ENCODE measurements at places on chromosomes 7 and 10.

DNA sequence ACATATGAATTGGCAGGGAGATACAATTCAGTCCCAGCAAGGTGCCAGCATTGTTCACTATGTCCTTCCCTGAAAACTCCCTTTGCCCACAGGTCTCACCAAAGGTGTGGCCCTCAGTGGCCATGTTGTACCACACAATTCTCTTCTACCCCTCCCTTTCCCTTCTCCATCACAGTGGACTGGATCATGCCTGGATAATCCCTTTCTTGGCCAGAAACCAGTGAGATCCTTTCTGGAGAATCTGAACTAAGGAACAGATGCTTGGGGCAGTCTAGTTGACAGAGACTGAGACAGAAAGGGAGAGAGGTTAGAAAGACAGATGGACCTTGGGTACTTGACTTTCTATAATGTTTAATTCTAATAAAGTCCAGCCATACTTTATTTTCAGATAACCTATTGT, 9.5 kb downstream of the NMT2 start:
- no peak for DNase-seq

DNA sequence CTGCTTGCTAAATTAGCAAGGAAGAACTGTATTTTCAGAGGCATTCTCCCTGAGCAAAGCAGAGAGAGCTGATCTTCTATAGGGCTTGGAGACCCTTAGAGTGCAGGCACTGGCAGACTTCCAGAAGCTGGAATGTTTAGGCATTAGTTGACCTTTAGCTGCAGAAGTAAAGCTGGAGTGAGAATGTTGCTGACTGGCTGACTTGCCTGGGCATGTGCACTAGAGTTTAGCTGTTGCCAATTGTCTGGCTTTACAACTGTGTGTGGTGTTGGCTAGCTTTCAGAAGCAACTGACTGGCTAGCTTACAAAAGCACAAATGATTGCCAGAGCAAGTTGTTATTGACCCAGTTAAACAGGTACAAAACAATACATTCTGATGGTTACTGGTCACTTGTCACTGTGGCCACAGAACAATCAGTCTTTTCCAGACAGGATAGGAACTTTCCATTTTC, 25.1 kb downstream of the FAM13C start:
- DNase-seq = peak; percentile 47

DNA sequence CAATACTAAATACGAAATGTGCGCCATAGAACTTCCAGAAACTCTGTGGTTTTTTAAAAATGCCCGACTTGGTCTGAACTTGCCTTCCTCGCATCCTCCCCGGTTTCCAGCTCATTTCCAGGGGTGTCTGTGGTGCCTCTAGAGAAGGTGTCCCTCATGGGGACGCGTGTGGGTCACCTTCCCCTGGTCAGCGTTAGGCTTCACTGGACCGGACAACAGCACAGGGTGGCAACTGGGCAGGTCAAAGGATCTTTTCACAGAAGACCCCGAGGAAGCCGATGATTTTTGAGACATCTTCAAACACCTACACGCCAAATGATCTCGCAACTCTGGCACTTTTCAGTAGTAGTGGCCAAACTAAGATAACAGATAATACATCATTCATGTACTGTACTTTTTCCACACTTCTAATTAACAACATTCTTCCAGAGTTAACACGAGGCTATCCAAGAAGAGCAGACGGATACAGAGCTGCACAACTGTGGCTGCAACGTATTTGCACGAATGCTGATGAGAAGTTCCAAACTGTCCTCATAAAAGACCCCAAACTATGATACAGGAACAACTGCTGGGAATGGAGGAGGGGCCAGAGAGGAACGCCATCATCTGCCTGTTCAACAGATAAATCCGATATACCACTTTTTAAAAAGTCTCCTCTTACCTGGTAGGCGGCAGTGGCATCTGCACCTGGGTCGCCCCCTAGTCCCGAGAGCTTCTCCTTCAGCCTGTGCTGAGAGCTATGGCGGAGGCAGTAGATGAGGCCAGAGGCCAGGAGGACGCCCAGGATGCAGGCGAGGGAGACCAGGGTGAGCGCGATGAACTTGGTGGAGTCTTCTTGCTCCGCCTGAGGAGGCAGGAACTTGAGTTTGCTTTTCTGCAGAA, 345.5 kb downstream of the DNAJB6 start:
- no peak for DNase-seq

DNA sequence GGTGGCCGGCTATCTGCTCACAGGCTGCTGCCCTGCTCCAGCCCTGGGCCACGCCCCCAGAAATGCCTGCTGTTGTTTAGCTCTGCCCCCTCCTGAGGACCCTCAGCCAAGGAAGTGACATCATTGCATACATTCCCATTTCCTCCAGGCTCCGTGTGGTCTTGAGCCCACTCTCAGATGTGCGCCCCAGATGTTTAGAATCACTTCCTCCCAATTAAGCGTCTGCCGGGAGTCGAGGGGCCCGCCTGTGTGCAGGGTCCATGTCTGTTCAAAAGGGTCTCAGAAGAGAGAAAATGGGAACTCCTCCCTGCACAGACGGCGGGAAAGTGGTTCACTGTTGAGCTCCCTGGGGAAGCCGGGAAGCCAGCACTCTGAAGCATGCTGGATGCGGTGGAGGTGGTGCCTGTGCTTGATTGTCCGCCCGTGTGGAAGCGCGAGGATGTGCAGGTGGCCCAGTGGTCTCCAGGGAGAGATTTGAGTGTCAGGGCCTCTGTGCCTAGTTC, 116.9 kb upstream of the PPIF start:
- no peak for DNase-seq

- DNase-seq = no peak
These were observed 19.8 kb downstream of the TSPAN14 start for GRCh38 chr10:80473692-80474596.

GRCh38 chr10:61894133-61894532, 7.4 kb upstream of the ARID5B start:
- no peak for DNase-seq

GRCh38 chr7:74584160-74584954, 73.2 kb upstream of the GTF2I start:
- no peak for DNase-seq

DNA sequence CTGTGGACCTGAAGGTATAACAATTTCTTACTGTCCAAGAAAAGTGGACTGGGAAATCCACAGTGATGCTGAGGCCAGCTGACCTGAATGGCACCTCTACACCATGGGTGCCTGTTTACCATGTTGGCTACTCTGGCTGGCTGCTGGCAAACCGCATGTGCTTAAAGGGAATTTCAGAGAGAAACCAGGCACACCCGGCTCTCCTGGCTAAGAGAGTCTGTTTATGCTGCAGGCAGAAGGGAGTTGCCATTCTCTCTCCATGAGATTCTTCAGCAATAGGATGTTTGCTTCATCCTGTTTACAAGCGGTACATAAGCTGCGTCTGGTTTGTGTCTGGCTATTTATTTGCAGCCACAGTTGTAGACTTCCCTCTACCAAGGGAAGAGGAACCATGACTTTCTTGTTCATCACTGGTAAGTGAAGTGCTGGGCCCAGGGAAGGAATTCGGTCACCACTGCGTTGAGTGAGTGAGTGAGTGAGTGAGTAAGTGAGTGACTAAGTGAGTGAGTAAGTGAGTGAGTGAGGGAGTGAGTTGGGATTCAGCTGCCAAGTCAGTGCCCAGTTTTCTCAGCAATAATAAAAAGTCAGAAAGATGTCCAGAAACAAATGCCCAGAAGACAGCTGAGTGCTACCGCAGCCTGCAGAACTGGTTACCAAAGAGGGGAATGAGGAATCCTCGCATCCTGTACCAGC, 90.4 kb downstream of the COBL start:
- DNase-seq = no peak

DNA sequence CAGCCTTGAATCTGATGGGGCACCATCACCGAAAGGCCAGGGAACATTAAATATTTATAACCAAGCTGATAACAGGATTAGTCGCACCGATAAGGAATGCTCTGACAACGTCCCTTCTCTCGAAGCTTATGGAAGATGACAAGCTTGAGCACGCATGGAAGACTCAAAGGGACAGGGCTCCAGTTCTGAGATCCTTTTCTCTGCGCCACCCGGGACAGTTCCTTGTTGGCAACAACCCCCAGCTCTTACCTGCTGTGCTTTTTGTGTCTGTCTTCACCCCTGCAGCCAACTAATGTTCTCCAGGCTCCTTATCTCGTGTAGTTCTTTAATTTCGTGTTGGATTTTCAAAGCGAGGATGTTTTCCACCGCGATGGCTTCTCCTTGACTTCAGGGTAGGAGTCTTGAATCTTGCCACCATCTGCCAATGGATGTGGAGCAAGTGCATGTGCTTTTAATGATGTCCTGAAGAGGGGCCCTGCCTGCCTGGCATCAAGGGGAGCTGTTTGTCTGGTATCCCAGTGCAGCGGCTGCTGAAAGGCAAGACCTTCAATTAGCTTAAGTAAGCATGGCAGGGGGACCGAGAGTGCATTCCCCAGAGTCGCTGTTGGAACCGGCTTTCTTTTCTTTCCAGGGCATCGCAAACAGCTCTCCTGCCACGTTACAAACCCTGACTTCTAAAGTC, 354 bp upstream of the FERD3L start:
- DNase-seq = no peak

DNA sequence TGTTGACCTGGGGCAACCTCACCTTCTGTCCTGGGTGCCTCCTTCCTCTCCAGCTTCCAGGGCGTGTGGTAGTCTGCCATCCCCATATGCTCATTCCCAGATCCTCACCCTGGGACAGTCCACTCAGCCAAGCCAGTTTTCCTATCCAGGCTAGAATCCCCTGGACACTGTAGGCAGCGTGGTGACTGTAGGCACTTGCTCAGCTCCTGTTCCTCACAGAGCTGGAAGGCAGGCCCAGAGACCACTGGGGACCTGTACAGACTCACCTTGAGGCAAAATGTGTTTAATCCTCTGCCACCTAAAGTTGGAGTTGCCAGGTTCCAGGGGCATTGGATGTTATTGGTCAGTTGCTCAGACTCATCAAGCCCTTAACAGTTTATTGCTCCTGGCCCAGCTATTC, 2.4 kb upstream of the GRID1 start:
- no peak for DNase-seq

- no peak for DNase-seq
These were observed 16.8 kb downstream of the DMBT1 start for GRCh38 chr10:122577311-122577885.

GRCh38 chr7:23284871-23285270, 14.3 kb upstream of the MALSU1 start:
- no peak for DNase-seq

GRCh38 chr7:69903410-69903809, 305.1 kb downstream of the AUTS2 start:
- peak; percentile 24 for DNase-seq

DNA sequence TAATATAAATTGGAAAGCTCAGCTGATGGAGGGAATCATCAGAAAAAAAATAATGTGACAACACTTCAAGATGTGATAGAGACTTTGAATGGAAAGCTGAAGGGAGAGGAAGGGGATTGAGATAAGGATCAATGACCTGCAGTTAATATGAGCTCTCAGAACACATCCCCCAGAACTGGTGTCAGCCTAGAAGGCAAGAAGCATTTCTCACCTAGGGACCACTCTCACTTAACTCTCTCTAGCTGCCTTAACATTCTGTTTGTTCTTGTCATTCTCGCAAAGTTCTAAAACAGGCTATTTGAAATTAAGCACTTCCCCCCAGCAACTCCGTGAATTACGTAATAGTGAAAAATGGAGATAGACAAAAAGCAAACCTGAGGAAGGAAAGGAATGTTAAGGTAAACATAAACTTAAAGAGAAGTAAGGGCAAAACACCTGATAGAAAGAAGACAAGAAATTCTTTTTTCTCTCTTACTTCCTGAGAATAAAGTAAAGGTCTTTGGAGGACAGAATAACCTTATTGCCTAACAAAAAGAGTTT, 1.2 kb upstream of the MPP7 start:
- DNase-seq = no peak

DNA sequence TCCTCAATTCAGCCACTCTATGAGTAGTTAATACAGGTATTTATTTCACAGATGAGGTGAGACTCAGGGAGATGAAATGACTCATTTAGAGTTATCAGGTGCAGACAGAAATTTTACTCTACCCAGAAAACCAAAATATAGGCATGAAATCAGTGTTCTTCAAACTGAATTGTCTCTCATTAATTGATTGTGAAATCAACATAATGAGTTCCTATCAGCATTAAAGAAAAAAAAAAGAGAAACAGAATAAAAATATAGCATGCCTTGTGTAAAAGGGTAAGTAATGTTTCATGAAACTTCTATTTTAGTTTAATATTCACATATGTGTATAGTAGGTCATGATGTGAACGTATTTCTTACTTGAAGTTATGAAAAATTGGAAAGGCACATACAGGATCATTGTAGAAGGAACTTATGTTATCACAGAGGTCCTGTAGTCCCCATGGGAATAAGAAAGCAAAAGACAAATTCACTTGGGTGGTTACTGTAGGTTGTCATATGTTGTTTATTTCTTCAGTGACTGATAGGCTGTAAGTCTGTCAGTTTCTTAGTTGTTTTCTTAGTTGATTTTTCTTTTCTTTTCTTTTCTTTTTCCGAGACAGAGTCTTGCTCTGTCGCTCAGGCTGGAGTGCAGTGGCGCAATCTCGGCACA, 47.5 kb downstream of the KAT6B start:
- no peak for DNase-seq

- peak; percentile 5 for DNase-seq
These were observed 127.6 kb downstream of the DLG5 start for GRCh38 chr10:77798940-77799339.

DNA sequence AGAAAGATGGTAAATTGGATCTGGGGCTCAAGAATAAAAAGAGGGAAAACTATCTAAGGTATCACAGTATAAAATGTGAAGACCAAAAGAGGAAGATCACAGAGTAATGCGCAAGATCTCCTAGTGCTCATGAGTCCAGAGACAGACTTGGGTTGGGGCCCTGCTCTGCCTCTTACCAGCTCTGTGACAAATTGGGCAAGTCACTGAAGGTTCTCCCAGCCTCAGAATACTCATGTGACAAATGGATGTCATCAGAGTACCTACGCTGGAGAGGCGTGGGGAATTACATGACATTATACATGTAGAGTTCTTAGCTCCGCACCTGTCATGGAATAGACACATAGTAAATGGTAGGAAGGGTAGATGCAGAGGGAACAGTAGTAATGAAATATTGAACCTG, 124.4 kb downstream of the DOCK4 start:
- no peak for DNase-seq

DNA sequence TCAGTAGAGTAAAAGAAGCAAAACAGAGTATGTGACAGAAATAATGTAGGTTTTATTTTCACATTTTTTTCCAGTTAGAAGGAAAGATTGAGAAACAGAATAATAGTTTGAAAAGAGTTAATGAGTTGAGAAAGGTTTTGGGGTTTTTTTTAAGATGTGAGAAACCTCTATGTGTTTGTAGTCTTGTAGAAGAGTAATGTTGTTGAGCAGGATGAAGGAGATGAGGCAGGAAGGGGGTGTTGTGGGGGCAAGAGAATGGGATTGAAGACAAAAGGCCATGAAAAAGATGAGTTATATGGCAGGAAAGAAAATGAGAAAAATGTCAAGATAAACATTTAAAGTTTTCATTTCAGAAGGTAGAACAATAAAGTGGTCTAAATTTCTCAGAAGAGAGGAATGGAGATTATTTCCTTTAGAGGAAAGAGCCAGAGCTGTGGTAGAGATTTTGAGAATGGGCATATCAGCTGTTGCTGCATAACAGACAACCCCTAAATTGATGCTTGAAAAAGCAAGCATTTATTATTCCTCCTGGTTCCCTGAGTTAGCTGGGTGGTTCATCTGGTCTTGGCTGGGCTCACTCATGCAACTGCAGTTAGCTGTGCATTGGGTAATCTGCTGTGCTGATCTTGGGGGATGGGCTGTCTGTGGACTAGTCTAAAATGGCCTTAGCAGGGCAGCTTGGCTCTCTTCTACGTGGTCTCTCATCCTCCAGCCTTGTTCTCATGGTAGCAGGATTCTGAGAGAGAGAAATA, 27.1 kb downstream of the PCGF5 start:
- peak; percentile 53 for DNase-seq
